ENCODE measurements at places on chromosomes 4 and X. TPM values are rescaled to one million over a fixed set of nuclear protein-coding genes. Genes with fewer than 3 reads are reported as not detected.

Gene MSN
- 69.0 TPM for total RNA-seq

Gene ARAP2
- 9.5 TPM for total RNA-seq

Gene PRDM8
- 0.11 TPM for total RNA-seq

Gene MAGED1
- 75.1 TPM for total RNA-seq

Gene ADGRA3
- total RNA-seq, result 146 TPM

Gene CFAP99
- total RNA-seq, result 0.27 TPM

Gene MMRN1
- total RNA-seq, result 16.7 TPM

Gene PF4V1
- total RNA-seq, result not detected

Gene CT45A5
- total RNA-seq, result not detected

Gene ITM2A
- total RNA-seq, result 2.0 TPM

Data from right lobe of liver (tissue), 6 donors.